ENCODE measurements at places on chromosomes 13 and 19.

- no peak for DNase-seq
Observed at GRCh38 chr19:447816-448560, 12.8 kb downstream of the SHC2 start.

GRCh38 chr19:35004517-35005255 lies 4.6 kb downstream of the GRAMD1A start:
- no peak for DNase-seq

GRCh38 chr19:19758164-19758563 lies 25.3 kb upstream of the ZNF14 start:
- no peak for DNase-seq

DNA sequence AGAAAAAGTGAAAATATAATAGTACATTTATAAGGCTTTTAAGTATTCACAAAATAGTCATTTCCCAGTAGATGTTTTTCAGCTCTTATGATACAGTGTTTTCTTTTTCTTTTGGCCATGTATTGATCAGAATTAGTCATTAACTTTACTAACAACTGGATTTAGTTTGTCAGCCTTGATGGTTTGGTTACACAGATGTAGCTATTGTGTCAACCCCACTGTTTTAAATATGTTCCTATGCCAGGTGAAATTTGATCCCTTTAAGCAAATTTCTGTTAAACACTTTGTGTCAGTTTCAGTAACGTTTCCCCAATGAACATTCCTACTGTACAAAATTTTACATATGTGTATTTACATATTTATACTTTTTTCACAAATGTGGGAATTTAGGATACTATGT lies 261.5 kb upstream of the STARD13 start:
- DNase-seq: no peak

DNA sequence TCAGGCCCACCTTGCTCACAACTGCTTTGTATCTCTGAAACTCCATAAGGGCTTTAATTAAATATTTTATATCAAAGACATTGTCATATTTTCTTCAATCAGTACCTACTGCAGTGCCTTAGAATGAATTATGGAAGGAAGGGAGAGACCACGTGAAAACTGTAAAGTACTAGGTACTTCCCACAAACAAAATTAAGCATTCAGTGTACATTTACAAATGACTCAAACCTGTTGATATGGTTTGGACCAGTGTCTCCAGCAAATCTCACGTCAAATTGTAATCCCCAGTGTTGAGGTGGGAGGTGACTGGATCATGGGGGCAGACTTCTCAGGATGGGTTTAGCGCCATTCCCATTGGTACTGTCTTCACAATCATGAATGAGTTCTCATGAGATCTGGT lies 23.2 kb downstream of the KCTD12 start:
- no peak for DNase-seq

DNA sequence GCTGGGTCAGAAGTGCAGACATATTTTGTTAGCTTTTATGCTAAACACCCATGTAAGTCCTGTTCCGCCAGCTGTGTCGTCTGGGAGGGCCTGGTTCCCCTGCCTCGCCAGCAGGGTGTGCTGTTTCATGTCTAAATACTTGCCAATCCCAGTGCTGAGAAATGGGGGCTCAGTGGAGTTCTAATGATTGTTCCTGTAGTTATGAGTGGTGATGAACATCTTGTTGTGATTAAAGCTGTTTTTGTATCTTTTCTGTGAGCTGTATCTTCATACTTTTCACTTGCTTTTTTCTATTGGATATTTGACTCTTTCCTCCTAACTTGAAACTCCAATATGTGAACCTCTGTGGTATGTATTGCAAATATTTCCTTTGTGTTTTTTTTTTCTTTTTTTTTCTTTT lies 32.7 kb downstream of the KDM4B start:
- peak; percentile 11 for DNase-seq

GRCh38 chr19:31372246-31372781 lies 23.1 kb upstream of the TSHZ3 start:
- DNase-seq: no peak

DNA sequence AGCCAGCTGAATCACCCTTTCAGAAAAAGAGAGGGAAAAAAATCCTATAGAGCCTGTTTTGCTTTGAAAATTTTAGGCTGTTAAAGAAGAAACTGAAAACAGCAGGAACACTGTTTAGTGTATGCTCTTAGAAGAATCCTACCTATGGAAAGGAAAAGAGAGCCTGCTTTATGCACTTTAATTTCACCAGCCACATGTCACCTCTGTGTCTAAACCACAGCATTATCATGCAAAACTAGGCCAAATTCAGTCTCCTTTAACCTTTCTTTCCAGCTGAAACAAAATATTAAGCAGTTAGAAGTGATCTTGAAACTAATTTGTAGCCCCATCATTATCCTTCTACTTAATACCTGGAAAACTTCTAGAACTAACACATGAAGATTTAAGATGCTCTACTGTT lies 97.2 kb upstream of the MAB21L1 start:
- no peak for DNase-seq

GRCh38 chr13:97327086-97327485 lies 105.0 kb downstream of the MBNL2 start:
- DNase-seq: no peak

DNA sequence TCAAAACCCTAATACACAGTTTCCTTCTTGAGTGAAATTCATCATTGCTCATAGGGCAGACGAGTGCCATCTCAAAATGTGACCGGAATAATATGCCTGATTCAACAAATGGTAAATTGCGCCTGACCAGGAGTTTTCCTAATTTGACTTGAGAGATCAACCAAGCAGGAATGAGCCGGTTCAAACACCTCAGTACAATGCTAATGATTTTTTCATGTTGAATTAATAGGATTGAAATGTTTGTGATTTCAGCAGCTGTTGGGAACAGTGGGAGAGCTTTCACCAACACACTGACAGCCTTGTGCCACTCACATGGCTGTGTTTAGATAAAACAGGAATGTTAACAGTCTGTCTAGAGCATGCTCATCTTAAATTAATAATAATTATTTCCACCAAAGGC lies 484.8 kb downstream of the PCDH9 start:
- DNase-seq: no peak

DNA sequence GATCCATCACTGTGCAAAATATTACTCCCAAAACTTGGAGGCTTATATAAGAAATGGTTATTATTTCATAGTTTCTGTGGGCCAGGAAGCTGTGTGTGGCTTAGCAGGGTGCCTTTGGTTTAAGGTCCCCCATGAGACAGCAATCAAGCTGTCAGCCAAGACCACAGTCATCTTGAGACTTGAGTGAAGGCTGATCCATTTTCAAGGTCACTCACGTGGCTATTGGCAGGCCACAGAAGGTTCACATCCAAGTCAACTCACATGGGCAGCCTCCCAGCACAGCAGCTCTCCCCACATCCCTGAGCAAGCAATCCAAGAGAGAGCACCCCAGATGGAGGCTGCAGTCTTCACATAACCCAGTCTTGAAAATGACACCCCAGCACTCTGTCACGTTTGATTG lies 537.4 kb downstream of the MYO16 start:
- DNase-seq: no peak

- DNase-seq: no peak
Observed at GRCh38 chr19:48968813-48969218, 3.7 kb downstream of the FTL start.

DNA sequence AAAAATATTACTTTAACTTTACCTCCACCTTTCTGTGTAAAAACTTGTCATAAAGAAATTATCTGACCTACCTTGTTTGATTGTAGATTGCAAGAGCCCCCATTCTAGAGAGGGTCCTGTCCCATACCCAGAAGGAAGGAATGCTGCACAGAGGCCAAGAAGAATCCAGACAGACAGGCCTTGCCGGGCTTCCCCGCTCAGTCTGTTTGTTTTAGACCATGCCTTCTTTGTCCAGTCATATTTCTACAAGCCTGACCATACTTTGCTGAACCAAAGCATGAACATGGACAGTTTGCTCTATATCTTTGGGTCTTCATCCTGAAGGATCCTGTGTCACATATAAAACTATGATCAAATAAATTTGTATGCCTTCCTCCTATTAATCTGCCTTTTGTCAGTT lies 95.8 kb upstream of the MYCBP2 start:
- DNase-seq: no peak

- no peak for DNase-seq
Observed at GRCh38 chr19:19410553-19411550, 5.4 kb downstream of the GATAD2A start.

DNA sequence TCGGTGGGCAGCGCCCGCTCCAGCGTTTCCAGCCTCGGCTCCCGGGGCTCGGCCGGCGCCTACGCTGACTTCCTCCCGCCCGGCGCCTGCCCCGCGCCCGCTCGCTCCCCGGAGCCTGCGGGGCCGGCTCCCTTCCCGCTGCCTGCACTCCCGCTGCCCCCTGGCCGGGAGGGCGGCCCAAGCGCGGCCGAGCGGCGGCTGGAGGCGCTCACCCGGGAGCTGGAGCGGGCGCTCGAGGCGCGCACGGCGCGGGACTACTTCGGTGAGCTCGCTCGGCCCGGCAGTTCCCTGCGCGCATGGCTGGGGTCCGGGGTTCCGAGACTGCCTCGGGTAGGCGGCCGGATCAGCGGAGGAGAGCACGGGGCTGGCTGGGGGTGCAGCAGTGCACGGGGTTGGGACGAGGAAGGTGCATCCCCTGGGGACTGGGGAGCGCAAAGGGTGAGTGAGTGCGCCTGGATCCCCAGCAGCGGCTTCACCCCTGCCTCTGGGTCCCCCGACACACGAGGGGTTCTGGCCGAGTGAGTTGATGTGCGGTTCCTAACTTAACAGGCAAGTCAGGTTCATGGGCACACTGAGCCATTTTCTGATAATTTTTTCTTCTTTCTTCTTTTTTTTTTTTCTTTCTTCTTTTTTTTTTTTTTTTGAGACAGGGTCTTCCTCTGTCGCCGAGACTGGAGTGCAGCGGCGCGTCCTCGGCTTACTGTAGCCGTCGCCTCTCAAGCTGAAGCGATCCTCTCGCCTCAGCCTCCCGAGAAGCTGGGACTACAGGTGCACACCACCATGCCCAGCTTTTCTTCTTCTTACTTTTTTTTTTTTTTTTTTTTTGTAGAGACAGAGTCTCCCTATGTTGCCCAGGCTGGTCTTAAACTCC lies 1.1 kb downstream of the WTIP start:
- DNase-seq: no peak

GRCh38 chr13:42876270-42876714 lies 94.9 kb downstream of the FAM216B start:
- no peak for DNase-seq

- DNase-seq: no peak
Observed at GRCh38 chr13:45349438-45349837, 8.5 kb upstream of the TPT1 start.

DNA sequence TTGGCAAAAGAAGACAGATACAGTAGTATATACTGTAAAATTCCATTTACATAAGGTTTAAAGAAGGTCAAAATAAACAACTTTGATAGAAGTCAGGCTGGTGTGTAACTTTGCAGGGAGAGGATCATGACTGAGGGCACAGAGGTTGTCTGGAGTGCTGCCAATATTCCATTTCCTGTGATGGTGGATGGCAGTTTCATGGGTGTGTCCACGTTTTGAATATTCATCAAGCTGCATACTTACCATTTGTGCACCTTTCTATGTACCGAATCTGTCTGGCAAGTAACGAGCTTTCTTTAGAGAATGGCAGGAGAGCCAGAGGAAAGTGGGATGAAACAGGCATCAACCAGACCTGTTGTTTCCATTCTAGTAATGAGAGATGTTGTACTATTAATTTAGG lies 420.5 kb upstream of the HTR2A start:
- DNase-seq: no peak

- DNase-seq: peak; percentile 90
Observed at GRCh38 chr19:44746946-44747738, 1.4 kb upstream of the BCL3 start.

GRCh38 chr13:108785844-108786243 lies 156.4 kb downstream of the MYO16 start:
- no peak for DNase-seq

GRCh38 chr13:69423844-69424243 lies 683.8 kb upstream of the ATXN8OS start:
- DNase-seq: no peak

DNA sequence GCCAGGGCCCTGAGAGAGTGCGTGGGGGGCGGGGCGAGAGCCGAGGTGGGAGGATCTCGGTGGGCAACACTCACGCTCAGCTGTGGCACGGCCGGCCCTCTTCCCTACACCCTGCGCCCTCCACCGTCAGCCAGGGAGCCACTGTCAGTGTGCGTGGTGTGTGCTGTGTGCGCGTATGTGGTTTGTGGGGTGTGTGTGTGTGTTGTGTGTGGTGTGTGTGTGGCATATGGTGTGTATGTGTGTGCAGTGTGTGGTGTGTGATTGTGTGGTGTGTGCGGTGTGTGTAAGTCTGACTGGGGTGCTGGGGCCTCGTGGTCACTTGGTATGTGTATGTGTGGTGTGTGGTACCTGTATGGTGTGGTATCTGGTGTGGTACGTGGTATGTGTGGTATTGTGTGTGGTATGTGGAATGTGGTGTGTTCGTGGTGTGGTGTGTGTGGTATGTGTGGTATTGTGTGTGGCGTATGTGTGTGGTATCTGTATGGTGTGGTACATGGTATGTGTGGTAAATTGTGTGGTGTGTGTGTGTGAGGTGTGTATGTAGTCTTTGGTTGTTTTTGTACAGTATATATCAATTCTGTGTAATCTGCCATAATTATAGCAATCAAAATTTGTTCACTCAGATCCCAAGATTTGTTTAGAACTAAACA lies 5.1 kb downstream of the GRK1 start:
- DNase-seq: no peak

DNA sequence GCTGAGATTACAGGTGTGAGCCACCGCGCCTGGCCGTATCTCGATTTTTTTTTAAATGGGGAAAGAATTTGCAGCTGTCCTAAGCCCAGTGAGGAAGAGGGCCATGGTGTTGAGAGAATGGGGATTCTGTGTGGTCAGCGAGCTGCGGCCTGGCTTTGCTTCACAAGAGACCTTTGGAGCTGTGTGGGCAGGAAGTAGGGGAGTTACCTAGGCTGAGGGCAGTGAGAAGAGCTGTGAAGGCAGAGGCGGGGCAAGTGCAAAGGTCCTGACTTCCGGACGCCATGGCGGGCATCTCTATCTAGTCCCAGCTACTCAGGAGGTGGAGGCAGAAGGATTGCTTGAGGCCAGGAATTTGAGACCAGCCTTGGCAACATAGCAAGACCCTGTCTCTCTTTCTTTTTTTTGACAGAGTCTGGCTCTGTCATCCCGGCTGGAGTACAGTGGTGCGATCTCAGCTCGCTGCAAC lies 4.9 kb downstream of the AP2A1 start:
- no peak for DNase-seq

GRCh38 chr19:51508059-51508733 lies 6.6 kb upstream of the SIGLEC12 start:
- DNase-seq: no peak

DNA sequence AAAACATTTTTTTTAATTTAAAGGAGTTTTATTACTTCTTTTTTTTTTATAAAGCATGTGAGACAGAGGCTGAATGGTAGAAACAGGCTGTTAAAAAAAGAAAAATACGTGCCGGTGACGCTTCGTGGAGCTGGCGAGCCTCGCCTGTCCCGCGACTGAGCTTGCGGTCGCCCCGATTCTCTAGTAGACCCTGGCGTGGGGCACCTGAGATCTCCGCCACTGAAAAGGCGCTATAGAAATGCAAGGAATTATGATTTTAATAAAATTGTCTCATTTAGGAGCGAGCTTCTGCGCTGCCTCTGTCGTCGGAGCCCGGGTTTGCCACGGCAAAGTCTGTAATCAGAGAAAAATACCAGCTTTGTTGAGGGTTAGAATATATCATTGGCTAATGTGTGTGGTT lies 18.4 kb downstream of the NFIX start:
- DNase-seq: no peak

All from stimulated activated CD4-positive, alpha-beta T cell treated with anti-CD3 and anti-CD28 coated beads, Interleukin-12 subunit alpha, Interleukin-12 subunit beta, amount 100 ng/mL, for 48 hours (primary cell).